Right hindlimb (tissue), 1 donor: ENCODE measurements at places on chromosomes 3 and 15.
A peak's percentile ranks its signal among the peaks of the same experiment; 100 is the strongest.

DNA sequence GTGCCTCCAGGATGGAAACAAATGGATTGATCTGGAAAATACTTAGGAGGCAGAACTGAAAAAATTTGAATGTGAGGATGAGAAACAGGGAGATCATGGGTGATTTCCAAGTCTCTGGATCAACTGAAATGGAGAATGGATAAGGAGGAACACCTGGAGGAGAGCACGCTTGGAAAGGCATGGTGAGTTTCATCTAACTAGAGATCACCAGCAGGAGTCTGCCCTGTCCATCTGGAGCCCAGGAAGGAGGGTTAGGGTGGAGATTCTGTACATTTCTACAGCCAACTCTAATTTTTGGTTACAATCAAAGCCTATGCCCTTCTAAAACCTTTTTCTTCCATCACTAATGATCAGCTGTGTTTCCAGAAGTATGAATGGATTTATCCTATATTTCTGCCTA is 995.9 kb upstream of the CFAP20DC start:
- DNase-seq = no peak

DNA sequence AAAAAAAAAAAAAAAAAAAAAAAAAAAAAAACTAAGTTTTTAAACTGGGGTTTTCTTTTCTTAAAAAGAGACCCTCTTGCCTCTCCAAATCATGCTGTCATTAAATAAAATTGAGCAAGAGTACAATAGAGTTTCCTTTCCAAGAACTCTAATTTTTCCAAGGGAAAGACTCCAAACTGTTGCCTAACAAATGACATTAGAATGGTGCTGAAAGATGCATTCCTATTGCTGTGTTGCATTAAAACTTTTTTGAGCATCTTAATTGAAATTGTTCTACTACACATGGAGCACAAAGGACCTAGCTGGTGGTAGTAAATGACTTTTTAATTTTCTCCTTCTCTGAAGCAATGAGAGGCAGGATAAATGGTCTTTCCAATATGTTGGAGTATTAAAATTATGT is 469.1 kb upstream of the ARHGEF26 start:
- DNase-seq = no peak

GRCh38 chr3:136070953-136071949 is 105.7 kb downstream of the PPP2R3A start:
- DNase-seq = no peak

GRCh38 chr15:56342653-56343052 is 22.6 kb upstream of the TEX9 start:
- DNase-seq = no peak

DNA sequence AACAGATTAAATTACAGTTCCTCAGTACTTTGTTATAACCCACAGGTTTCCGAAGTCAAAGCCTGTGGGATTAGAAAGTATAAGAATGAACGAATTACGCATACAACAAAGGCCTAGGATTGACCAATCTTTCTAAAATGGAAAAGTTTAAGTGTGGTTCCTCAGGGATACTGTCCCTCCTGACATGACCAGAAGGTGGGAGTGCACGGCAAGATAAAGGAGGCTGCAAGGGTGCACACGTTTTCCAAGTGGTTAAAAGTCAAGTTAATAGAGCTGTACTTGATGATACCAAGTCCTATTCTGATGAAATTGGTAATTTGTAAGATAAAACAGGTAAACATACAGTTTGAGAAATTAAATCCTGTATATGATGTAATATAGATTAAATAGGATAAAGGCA is 96.2 kb downstream of the ALDH1A2 start:
- DNase-seq = no peak

DNA sequence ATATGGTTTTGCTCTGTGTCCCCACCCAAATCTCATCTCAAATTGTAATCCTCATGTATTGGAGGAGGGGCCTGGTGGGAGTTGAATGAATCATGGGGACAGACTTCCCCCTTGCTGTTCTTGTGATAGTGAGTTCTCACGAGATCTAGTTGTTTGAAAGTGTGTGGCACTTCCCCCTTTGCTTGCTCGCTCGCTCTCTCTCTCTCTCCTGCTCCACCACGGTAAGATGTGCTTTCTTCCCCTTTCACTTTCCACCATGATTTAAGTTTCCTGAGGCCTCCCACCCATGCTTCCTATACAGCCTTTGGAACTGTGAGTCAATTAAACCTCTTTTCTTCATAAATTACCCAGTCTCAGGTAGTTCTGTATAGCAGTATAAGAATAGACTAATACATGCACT is 60.7 kb downstream of the GSK3B start:
- no peak for DNase-seq

DNA sequence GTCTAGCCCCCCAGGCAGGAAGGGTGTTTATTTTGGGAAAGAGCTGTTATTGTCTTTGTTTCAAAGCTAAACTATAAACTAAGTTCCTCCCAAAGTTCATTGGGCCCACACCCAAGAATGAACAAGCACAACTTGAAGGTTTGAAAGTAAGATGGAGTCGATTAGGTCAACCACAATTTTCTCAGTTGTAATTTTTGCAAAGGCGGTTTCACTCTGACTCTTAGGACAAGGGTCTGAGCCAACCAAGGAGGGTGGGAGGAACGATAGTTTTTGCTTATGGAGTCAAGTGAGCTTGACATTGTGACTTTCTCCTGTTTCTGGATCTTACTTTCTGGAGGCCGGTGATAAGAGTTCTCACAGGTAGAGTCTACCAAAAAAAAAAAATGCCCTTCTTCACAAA is 5.8 kb upstream of the ZNF770 start:
- no peak for DNase-seq

- DNase-seq = no peak
Measured at GRCh38 chr3:175410251-175410650, 551.1 kb downstream of the NAALADL2 start.

GRCh38 chr3:190227064-190227463 is 95.2 kb downstream of the CLDN1 start:
- no peak for DNase-seq

- peak; percentile 69 for DNase-seq
Measured at GRCh38 chr15:41940441-41940857, 31.9 kb downstream of the EHD4 start.

DNA sequence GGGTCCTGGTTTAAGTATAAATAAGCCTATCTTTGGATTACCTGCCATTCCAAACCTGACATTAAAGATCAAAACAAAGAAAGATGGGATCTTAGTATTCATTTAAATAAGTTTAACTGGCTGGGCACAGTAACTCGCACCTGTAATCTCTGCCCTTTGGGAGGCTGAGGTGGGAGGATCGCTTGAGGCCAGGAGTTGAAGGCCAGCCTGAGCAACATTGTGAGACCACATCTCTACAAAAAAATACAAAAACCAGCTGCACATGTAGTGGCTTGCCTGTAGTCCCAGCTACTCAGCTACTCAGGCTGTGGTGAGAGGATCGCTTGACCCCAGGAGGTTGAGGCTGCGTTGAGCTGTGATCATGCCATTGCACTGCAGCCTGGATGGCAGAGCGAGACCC is 176.9 kb downstream of the FNDC3B start:
- DNase-seq = no peak

- no peak for DNase-seq
Measured at GRCh38 chr3:104368760-104369159, 997.9 kb upstream of the ALCAM start.

GRCh38 chr15:99476413-99477222 is 89.2 kb upstream of the MEF2A start:
- DNase-seq = peak; percentile 70

GRCh38 chr3:46059432-46059831 is 32.1 kb upstream of the XCR1 start:
- DNase-seq = no peak

DNA sequence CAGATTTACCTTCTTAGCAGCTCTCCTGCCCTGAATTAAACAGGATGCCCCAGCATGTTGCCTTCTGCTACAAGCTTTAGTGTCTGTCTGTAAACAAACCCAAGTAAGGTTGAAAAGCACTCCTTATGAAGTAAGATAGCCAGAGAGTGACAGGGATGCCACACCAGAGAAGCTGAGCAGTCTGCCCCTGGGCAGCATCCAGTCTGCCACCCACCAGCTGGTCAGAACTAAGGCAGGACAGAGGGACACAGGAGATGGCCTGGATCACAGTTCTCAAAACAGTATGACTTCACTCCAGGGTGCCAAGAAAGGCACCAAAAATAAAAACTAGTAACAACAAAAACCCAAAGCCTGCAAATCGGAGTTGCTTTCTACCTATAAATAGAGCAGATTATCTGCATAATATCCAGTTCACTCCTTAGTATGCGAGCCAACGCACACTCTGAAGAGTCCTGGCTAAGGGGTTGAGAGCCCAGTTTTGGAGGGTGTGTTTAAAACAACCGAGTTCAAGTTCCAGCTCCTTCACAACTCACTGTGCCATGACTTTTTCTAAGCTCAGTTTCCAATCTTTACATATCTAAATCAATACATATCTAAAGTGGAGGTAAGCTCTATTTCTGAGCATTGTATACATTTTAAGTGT is 198.9 kb downstream of the KCNMB2 start:
- no peak for DNase-seq

GRCh38 chr15:40937762-40938535 is 8.8 kb downstream of the DLL4 start:
- DNase-seq = no peak

- peak; percentile 90 for DNase-seq
Measured at GRCh38 chr3:38453075-38453912, at the start of gene ACVR2B. Gene ACVR2B (plus strand): TSS chr3:38453890. CDS start chr3:38454323, 433 bp downstream.

DNA sequence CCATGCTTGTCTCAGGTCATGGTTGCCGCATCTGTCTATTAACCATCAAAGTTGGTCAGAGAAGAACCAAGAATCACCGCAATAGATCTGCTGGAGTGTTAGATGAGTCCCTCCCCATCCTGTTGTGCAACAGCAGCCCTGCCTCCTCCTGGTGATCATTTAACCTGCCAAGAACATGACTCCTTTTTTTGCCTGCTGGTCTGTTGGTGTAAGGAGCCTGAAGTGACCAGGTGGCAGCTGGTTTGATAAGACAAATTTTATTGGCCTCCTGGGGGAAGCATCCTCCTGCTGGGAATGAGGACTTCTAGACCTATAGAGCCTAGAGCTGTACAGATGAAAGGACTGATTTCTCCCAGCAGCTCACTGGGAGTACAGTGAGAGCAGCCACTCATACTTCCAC is 43.5 kb upstream of the RAF1 start:
- no peak for DNase-seq

DNA sequence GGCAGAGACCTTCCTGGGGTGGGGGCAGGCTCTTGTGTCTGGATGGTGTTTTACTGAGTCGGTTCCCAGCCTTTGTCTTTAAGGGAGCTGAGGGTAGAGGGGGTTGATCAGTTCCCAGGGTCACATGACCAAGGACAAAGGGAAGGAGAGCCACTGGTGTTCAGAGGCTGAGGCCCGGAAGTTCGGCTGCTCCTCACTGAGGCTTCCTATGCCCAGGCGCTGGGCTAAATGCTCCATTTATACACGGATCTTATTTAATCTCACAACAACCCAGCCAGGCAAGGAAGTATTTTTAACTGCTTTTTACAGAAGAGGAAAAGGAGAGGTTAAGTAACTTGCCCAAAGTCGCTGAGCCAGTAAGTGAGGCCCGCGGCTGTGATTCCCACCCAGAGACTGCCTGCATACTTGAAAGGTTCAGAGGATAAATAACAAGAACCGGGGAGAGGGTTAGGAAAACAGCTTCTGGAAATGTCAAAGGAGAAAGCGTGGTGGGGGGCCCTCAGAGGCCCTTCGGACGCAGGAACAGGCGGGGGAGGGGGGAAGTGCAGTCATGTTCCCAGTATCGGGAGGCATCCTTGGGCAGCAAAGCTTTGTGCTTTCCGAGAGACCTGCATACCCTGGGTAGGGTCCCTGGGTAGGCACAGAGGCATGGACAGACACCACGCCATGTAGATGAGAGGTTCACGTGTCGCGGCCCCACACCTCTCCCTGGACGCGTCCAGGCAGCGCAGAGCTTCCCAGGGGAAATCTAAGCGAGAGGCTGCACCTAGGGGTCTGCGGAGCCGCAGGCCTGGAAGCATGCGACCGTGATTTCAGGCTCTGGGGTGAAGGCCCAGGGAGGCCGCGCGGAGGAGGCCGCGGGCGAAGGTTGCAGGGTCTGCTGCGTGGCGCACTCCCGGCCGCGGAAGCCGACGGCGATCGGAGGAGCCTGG is 21.3 kb downstream of the EPHB3 start:
- peak; percentile 57 for DNase-seq

- DNase-seq = no peak
Measured at GRCh38 chr3:108513961-108514360, 3.6 kb upstream of the MYH15 start.
